ENCODE measurements at places on chromosomes 7 and 10.

GRCh38 chr7:78400038-78400437, 601.5 kb downstream of the PHTF2 start:
- DNase-seq: no peak

- no peak for DNase-seq
Observed at GRCh38 chr10:80462981-80463741, 9.1 kb downstream of the TSPAN14 start.

GRCh38 chr7:82364671-82365070, 78.9 kb downstream of the CACNA2D1 start:
- no peak for DNase-seq

DNA sequence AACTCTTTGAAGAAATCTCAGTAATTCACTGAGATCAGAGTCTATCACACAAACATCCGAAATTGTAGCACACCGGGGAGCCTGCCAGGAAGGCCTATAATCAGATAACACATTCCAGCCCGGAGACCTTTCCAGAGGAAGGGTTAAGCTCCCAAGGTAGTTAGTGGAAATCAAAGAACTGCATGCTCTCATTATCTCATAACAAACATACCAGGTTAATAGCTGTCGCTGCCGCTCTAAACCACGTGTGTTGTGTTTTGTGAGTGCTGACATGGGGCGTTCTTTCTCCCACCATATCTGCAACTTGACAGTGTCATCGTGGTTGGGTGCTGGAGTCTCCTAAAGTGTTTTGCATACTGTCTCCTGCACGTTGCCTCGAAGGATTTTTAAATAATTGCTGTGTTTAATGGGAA, 120.7 kb upstream of the CARD11 start:
- no peak for DNase-seq

- no peak for DNase-seq
Observed at GRCh38 chr10:15901889-15902288, 41.6 kb upstream of the MINDY3 start.

DNA sequence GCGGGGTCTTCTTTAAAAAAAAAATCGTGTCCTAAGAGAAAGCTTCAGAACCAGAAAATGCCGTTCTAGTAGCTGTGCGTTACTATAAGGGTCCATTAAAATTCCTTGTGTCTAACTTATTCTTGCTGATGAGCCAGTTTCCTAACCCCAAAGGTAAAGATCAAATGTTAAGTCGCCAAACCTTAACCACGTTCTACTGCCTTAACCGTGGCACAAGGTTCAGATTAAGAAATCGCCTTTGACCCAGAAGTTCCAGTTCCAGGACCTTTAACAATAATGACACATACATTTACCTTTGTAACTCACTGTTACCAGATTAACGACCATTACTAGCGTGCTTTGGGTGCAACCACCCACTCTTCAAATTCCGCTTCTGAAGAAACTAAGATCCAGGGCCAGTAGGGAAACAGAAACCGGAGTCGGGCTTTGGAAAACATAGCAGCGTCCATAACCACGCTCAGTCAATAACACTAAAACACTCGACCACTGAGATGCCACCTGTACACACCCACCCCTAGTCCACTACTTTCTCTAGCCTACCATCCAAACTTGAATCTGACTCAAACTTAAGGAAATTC, 620 bp downstream of the BET1 start:
- no peak for DNase-seq

- DNase-seq: no peak
Observed at GRCh38 chr10:44193567-44194220, 191.2 kb downstream of the CXCL12 start.

- DNase-seq: no peak
Observed at GRCh38 chr7:131858611-131859010, 302.2 kb upstream of the PODXL start.

DNA sequence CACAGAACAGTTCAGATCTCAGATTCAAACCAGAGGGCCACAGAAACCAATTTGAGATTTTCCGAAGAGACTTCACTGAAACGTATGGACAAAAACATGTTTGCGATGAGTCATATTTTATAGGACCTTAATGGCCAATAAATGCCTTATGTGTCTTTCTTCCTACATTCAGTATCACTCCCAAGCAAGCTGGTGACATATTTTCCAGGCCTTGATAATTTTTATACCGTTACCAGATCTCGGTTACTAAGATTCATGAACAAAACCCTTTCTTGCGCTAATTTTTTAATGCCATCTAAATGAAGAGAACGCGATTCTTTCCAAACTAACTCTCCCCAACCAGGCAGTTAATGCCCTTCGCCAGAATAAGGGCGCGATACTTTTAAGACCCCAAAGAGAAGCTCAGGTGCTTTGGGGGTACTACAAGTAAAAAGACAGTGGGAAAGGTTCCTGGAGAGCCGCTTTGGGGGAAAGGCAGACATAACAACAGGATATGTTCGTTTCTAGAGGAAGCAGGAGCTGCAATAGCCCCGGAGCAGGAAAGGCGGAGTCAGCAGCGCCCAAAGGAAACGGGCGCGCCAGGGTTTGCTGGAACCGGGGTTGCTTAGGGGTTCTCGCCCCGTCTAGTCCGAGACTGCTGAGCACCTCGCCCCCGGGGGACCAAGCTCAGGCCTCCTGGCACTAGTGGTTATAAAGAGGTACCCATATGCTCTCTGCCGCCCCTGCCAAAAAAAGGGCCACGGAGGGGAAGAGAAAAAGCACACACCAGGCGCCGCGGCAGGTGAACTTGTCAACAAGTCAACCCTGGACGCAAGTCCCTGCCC, 884 bp downstream of the ICA1 start:
- DNase-seq: peak; percentile 39

DNA sequence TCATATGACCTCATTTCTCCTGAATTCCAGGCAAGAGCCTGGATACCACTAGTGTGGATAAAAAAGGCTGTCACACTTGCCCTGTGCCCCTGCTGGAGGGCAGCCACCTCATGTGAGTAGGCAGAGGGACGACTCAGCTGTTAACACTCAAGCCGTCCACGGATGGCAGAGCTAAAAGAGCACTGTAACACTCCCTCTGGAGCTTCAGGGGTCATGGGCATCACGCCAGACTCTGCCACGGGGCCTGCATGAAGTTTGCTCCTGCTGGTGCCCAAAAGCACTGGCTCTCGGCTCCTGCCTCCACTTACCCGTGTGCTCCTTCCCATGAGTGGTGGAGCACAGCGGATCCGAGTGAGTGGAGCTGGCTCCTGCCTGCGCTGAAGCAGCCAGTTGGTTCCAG, 919.8 kb upstream of the C7orf33 start:
- no peak for DNase-seq

GRCh38 chr10:76086761-76087639, 655.6 kb downstream of the LRMDA start:
- no peak for DNase-seq

- peak; percentile 21 for DNase-seq
Observed at GRCh38 chr10:48469516-48470020, 135.3 kb downstream of the ARHGAP22 start.

- no peak for DNase-seq
Observed at GRCh38 chr7:6612819-6613218, 2.6 kb upstream of the ZNF853 start.

DNA sequence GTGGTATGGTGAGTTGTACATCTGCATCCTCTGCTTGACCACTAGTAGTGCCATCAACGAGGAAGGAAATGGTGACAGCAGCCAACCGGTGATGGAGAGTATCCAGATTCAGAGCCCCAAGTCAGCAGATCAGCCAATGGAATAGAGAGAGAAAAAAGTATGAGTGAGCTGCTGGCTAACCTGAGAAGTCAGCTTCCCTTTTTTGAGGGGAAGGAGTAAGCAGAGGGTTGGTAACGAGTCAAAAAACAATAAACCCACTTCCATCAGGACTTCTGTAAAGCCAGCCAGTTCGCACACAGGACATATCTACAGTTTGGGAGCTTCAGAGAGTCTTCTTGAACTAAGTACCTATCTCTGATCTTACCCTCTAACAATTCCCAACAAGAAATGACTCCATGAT, 8.9 kb downstream of the SLC25A28 start:
- no peak for DNase-seq

DNA sequence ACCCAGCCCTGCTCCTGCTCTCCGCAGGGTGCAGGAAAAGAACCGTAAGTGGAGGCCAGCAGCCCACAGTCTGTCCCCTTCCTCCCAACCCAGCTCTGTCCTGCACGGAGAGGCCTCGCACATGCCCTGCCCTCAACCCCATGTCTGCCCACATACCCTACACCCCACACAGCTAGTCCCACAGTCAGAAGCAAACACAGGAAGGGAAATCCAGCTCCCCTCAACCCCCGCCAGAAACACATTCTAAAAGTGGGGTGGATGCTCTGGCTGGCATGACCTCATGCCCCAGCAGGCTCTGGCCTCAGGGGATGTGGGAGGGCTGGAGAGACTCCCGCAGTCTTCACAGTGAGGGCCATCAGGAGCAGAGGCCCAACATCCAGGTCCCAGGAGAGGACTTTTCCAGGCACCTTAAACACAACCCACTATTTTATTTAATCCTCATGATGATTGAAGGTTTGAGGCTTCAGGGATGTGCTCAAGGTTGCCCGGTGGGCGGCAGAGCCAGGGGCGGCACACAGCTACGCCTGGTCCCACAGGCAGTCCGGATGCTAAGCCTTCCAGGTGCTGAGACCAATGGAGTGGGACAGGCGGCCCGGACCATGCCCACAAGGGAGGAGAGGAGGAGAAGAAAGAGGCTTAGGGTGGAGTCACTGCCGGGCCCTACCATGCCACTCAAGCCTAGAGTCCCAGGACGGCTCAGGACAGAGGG, 29.9 kb downstream of the CALML5 start:
- no peak for DNase-seq

DNA sequence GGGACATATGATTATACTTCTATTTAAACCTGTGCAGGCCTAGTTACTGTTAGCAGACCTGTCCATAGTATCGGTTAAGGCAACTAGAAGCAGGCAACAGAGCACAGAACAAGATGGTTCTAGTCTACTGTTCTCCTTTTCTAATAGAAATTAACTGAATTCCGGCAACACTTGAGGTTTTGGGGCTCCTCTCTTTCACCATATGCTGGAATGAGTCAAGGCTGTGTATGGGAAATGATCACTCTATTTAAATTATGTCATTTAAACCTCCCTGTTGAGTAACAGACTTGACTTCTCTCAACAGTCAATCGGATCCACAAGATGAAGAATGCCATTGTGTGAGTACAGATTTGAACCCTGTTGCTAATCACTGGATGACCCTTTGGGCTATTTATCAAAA, 6.2 kb upstream of the OTUD1 start:
- DNase-seq: no peak

DNA sequence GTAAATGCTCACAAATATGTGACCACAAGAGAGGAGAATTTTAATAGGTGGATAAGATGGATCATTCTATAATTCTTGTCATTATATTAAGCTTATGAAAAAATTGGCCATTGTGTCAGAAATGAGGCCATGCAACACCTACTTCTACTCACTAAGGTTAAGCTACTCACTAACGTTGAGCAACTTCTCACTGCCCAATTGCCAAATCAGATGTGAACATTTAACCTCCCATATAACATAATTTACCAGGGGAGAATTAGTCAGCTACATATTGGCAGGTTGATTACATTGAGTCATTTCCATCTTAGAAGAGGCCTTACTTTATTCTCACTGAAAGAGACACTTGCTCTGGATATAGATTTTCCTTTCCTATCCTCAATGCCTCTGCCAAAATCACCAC, 211.2 kb upstream of the DGKB start:
- no peak for DNase-seq

- no peak for DNase-seq
Observed at GRCh38 chr10:12733271-12733670, 268.2 kb downstream of the CCDC3 start.

GRCh38 chr7:73829921-73830680, 695 bp upstream of the CLDN4 start:
- DNase-seq: no peak

DNA sequence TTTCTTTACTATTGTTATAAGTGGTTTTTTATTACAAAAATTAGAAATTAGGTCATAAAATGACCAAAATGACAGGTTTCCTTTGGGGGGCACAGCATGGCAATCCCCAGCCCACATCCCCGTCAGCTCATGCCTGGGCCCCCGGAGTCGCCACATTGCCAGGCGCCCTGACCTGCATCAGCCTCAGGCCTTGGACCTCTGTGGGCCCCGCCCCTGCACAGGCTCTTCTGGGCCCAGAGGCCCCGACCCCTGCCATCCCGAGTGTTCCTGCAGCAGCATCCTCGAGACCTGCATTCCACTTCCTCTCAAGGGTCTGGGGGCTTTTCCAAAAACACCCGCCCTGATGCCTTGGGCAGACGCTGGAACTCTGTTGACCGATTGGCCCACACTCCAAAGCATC, 391.1 kb upstream of the MGMT start:
- no peak for DNase-seq

GRCh38 chr7:37944737-37945054, 24.3 kb downstream of the EPDR1 start:
- DNase-seq: no peak

DNA sequence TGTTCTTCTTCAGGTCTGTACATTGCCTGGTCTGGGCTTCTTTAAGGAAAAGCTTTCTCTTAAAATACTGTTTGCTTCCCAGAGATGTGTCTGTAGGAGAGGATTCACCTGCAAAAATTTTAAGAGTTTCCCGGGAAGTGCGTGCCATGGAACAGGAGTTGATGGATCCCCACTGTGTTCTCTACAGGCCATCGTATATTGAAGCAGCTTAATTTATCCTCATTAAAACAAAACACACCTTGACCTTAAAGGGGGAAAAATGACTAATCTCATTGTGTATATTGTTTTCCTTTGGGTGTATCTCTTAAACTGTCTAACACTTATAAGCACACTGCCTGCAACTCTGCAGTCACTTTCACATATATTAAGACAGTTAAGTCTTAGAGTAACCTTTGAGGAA, 111.4 kb downstream of the ST7 start:
- no peak for DNase-seq

DNA sequence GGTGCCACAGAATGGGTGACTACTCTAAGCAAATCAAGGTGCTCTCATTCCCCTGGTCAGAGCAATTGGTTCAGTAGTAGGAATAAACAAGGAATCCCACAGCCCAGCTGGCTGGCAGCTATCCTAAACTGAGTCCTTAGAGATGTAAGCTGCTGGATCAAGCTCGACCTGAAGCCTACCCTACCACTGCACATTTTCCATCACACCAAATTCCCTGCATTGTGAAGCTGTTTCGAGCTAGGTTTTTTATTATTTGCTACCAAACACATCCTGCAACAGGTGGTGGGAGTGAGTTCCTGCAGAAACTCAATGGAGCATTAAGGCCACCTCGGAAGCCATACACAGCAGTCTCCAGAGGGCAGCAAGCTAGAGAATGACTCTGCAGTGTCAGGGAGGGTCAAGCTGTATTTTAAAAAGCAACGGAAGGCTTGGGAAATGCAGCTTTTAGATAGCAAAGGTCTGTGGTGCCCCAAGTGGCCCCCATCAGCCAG, 33.7 kb upstream of the TNRC18 start:
- DNase-seq: no peak

DNA sequence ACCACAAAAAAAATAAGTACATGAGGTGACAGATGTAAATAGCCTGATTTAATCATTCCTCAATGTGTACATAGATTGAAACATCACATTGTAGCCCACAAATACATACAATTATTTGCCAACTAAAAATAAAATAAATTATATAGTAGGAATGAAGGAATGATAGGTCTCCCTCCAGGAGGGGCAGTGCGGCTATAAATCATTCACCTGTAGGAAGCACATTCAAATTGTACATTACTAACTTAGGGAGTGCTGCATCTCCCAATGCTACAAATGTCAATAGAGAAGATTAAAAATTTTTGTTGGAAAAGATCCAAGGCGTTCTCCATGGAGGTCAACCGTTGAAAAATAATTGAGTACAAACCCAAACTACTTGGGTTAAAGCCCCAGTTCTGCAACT, 4.2 kb downstream of the KBTBD2 start:
- no peak for DNase-seq

- DNase-seq: peak; percentile 68
Observed at GRCh38 chr7:139635526-139636302, 112.2 kb downstream of the CLEC2L start.

- DNase-seq: no peak
Observed at GRCh38 chr7:106767498-106768323, 97.4 kb upstream of the PIK3CG start.

All from activated naive CD8-positive, alpha-beta T cell treated with anti-CD3 and anti-CD28 coated beads, Interleukin-2, amount 10 ng/mL, durations not matched to agents 7 days and 5 days (primary cell).